H1 (cell line): ENCODE measurements at places on chromosomes 1 and 21. TPM values are rescaled to one million over a fixed set of nuclear protein-coding genes. Genes with fewer than 3 reads are reported as not detected.

GRCh38 chr1:2397007-2397679 lies 5.5 kb downstream of the RER1 start:
- no peaks in the 10 kb centered on the region; the same call in none of the 2 replicates for H3K4me1 ChIP-seq
- peaks cover 3% of the 10 kb centered on the region for H3K36me3 ChIP-seq
- DNase-seq = no peak
- H3K27me3 ChIP-seq = no peaks in the 10 kb centered on the region

DNA sequence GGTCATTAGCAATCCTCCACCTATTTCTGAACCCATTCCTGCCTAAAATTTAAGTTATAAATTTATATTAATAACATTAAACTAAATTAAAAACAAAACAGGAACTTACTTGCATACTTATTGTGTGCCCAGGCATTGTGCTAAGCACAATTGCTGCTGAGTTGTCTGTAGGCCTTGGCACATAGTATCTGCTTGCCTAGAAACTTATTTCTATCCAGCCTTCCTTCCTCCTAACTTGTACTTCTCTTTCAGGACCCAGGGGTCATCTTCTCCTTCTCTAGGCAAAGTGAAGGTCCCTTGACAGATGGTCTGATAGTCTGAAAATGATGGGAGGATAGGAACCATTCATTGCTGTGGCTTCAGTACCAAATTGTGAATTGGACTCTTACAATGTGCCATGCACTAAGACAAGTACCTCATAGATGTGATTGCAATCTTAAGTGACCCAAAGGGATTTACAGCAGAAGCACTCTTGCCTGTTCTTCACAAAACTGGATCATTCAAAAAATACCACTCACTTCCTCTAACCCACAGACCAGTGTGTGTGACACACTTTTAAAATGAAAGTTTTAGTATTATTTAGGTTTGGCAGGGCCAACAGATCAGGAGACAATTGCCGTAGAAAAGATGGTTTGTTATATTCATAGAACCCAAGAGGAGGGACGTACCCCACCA lies 10.3 kb upstream of the CD101 start:
- no peaks in the 10 kb centered on the region for H3K27me3 ChIP-seq

DNA sequence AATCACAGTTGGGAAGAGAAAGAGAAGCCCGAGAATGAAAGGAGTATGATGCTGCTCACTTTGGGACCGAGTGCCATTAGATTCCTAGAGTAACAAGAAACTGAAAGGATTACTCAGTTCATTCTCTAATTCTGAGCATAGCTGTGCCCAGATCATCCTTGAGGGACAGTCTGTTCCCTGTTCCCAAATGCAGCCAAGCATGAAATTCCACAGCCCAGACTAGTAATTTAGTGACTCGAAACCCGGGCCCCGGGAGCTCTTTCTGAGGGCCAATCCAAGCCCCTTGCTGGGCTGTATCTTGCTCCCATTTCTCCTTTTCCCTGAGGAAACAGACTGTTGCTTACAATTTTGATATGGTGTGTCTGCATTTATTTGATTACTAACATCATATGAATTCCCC lies 30.0 kb upstream of the ETS2 start:
- H3K27ac ChIP-seq = no peak overlapping the region
- H3K4me1 ChIP-seq = no peaks in the 10 kb centered on the region
- H3K4me3 ChIP-seq = no peak overlapping the region
- no peaks in the 10 kb centered on the region for H3K27me3 ChIP-seq

The BATF3 gene
- 6.3 and 7.3 TPM in 2 replicates for total RNA-seq

DNA sequence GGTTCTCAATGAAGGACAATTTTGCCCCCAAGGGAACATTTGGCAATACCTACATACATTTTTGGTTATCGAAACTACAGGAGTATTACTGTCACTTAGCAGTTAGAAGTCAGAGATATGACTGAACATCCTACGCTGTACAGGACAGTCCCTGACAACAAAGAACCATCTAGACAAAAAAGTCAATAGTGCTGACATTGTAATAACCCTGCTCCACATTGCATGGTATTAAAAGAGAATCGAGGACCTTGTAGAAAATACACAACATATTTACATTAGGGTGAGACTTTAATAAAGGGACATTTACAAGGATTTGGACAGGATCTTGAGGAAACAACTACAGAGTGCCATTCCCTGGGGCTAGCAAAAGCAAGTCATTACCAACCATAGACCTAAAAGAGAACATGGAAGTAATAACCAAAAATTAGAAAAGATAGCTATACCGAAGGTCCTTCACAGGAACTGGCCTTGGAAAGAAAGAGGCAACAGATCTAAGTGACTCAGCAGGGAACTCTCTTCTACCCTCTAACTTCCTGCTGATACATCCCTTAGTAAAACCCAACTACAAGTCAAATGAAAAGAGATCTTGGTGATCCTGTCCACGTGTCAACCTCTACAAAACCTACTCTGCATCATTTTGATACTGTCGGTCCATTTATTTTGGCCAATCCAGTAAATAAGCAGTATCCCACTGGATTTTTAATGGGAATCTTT lies 40.2 kb downstream of the ANGPTL3 start:
- no peak for DNase-seq
- H3K36me3 ChIP-seq = peaks cover 4% of the 10 kb centered on the region
- no peaks in the 10 kb centered on the region for H3K27me3 ChIP-seq
- no peak overlapping the region for H3K4me3 ChIP-seq
- no peaks in the 10 kb centered on the region for H3K4me1 ChIP-seq

DNA sequence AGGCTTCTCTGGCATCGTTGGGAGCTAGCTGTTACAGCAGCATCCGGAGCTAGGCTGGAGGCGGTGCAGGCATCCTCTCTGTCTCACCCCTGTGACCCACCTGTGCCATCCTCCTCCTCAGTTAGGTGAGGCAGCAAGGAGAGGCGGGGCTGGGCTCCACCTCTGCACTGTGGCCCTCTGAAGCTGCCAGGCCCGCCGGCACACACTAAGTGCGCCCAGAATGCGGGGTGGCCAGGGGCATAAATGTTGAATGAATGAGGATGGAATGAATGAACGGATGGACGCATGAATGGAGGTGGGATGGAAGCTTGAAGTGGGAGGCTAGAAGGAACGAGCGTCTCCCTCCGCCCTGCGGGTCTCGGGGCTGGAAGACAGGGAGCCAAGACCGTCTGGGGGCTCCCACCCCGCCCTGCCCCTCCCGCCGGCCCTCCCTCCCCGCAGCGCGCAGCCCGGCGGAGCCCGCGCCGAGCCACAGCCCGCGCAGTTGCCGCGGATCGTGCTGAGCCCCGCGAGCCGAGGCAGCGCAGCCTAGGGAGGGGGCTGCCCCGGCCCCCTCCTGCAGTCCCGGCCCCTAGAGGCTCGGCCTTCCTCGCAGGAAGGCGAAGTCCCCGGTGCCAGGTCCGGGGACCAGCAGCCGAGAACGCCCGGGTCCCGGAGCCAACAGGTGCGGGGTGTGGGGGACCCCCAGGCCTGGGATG lies at the start of gene HCRTR1:
Gene HCRTR1, plus strand, starts transcription at position 472 of the 698 bp plus-strand sequence. CDS start 1,504 bp downstream, outside the sequence.
- peaks cover 7% of the 10 kb centered on the region for H3K4me1 ChIP-seq
- H3K27me3 ChIP-seq = peaks cover 6% of the 10 kb centered on the region
- H3K27ac ChIP-seq = no peak within 1 kb of the TSS
- H3K4me3 ChIP-seq = peak within 1 kb of the TSS; percentile 68
- H3K36me3 ChIP-seq = no peaks in the 10 kb centered on the region

The PCSK9 gene
- total RNA-seq = 32.3 and 33.8 TPM in 2 replicates

The RGS18 gene
- total RNA-seq = not detected in 2 replicates

- H3K4me3 ChIP-seq = no peak overlapping the region
- DNase-seq = no peak
- no peaks in the 10 kb centered on the region for H3K27me3 ChIP-seq
- H3K36me3 ChIP-seq = no peaks in the 10 kb centered on the region
- H3K4me1 ChIP-seq = no peaks in the 10 kb centered on the region; the same call in 1 of the 2 replicates
- H3K27ac ChIP-seq = no peak overlapping the region
Observed at GRCh38 chr21:42154237-42155044, 64.5 kb upstream of the ABCG1 start.

GRCh38 chr1:152886758-152887409 lies 8.8 kb downstream of the SMCP start:
- no peaks in the 10 kb centered on the region for H3K4me1 ChIP-seq
- no peaks in the 10 kb centered on the region for H3K27me3 ChIP-seq
- no peaks in the 10 kb centered on the region for H3K36me3 ChIP-seq
- no peak overlapping the region for H3K27ac ChIP-seq
- DNase-seq = no peak

GRCh38 chr1:78210175-78210574 lies 164.4 kb downstream of the GIPC2 start:
- H3K27ac ChIP-seq = no peak overlapping the region
- no peaks in the 10 kb centered on the region for H3K27me3 ChIP-seq
- no peak for DNase-seq
- H3K4me1 ChIP-seq = no peaks in the 10 kb centered on the region
- H3K4me3 ChIP-seq = no peak overlapping the region

GRCh38 chr21:42609811-42610210 lies 43.6 kb upstream of the PDE9A start:
- H3K4me1 ChIP-seq = no peaks in the 10 kb centered on the region
- H3K36me3 ChIP-seq = no peaks in the 10 kb centered on the region
- no peak overlapping the region for H3K27ac ChIP-seq
- H3K4me3 ChIP-seq = no peak overlapping the region
- no peak for DNase-seq

GRCh38 chr21:42760361-42760950 lies 107.0 kb downstream of the PDE9A start:
- no peak overlapping the region for H3K27ac ChIP-seq
- H3K36me3 ChIP-seq = peaks cover 12% of the 10 kb centered on the region
- DNase-seq = no peak
- H3K27me3 ChIP-seq = no peaks in the 10 kb centered on the region

DNA sequence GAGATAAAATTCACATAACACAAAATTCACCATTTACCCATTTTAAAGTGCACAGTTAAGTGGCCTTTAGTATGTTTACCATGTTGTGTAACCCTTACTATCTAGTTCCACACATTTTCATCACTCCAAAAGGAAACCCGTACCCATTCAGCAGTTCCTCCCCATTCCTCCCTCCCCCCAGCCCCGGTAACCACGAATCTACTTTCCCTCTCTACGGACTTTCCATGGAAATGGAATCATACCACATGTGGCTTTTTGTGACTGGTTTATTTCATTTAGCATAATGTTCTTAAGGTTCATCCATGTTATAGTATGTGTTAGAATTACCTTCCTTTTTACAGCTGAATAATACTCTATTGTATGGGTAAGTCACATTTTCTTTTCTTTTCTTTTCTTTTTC lies 10.9 kb downstream of the DOP1B start:
- no peaks in the 10 kb centered on the region for H3K36me3 ChIP-seq
- no peak overlapping the region for H3K4me3 ChIP-seq
- H3K4me1 ChIP-seq = no peaks in the 10 kb centered on the region

The HPCA gene
- 0.84 and 1.4 TPM in 2 replicates for total RNA-seq

GRCh38 chr1:197837911-197838310 lies 62.6 kb upstream of the DENND1B start:
- H3K4me3 ChIP-seq = no peak overlapping the region
- H3K4me1 ChIP-seq = no peaks in the 10 kb centered on the region
- no peaks in the 10 kb centered on the region for H3K36me3 ChIP-seq
- H3K27ac ChIP-seq = no peak overlapping the region
- no peak for DNase-seq

DNA sequence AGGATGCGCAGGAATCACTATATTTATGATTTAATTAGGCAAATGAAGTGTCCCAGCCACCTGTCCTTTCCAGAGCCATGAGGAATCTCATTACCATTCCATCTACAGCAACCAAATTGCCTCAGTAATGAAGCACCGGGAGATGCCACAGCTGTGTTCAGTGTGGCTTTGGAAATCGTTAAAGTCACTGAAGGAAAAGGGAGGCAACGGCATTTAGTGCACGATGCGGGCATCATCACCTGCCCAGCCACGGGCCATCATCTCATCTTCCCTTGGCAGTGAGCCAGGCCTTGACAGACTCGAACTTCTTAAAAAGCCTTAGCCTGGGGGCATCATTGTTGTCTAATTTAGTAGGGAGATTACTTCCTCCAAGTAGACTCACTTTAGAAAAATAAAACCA lies 67.8 kb downstream of the CNIH3 start:
- no peak overlapping the region for H3K4me3 ChIP-seq
- no peak overlapping the region for H3K27ac ChIP-seq
- no peaks in the 10 kb centered on the region for H3K36me3 ChIP-seq
- H3K4me1 ChIP-seq = no peaks in the 10 kb centered on the region; the same call in 1 of the 2 replicates
- no peaks in the 10 kb centered on the region for H3K27me3 ChIP-seq

DNA sequence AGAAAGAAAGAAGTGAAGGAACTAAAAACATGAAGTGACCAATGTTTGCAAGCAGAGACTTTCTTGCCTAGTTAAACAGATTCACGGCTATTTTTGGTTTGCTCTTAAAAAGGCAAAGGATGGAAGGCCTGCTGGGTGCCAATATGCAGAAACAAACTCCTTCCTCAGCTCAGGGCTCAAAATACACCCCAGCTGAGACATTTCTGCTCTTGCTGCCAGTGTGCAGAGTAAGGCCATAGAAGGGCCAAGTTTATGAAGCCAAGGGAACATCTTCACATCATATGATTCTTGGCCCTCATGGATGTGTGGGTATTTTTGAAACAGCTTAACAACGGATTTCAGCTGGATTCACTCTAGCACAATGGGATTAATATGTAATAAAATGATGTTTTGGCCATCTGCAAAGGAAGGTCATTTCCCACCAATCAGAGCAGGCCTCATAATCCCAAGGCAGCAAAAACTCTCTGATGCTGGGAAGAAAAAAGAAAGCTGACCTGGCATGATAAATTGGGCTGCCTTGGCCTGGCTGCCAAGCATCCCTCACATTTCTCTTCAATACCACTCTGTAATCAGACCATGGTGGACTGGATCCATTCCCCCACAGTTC lies 70.7 kb downstream of the CAPZB start:
- no peak overlapping the region for H3K27ac ChIP-seq
- no peak for DNase-seq
- no peak overlapping the region for H3K4me3 ChIP-seq
- no peaks in the 10 kb centered on the region for H3K27me3 ChIP-seq

The FCRL6 gene
- total RNA-seq = not detected in 2 replicates

The OSCP1 gene
- total RNA-seq = 1.4 and 1.8 TPM in 2 replicates

- DNase-seq = no peak
- H3K27me3 ChIP-seq = no peaks in the 10 kb centered on the region
- H3K27ac ChIP-seq = no peak overlapping the region; the same call in 1 of the 2 replicates
- H3K4me3 ChIP-seq = no peak overlapping the region
- no peaks in the 10 kb centered on the region for H3K36me3 ChIP-seq
Observed at GRCh38 chr1:202565890-202566602, 144.2 kb downstream of the SYT2 start.

The EDARADD gene
- total RNA-seq = 6.1 and 7.0 TPM in 2 replicates

The C8B gene
- total RNA-seq = not detected in 2 replicates

GRCh38 chr1:169694304-169695075 lies 16.9 kb downstream of the SELL start:
- no peak overlapping the region for H3K4me3 ChIP-seq
- peaks cover 39% of the 10 kb centered on the region for H3K27me3 ChIP-seq

DNA sequence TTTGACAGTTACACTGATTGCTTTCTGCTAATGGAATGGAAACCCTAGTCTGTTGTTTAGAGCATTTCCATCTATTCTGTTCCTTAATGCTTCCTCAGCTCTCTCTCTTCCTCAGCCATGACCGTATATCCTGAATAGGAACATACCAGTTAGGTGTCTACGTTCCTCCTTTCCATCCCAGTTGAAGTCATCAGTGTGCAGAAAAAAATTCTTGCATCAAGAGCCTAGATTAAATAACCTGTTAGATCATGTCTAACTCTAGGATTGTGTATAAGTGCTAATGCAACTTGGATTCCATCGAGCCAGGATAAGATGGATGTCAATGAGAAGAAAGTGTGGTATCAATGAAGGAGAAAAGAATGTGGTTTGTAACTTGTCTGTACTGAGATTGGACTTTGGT lies 18.7 kb downstream of the UBAP2L start:
- H3K36me3 ChIP-seq = peaks cover 82% of the 10 kb centered on the region
- H3K4me1 ChIP-seq = no peaks in the 10 kb centered on the region
- H3K4me3 ChIP-seq = no peak overlapping the region
